ENCODE measurements at places on chromosomes 7 and 10.

DNA sequence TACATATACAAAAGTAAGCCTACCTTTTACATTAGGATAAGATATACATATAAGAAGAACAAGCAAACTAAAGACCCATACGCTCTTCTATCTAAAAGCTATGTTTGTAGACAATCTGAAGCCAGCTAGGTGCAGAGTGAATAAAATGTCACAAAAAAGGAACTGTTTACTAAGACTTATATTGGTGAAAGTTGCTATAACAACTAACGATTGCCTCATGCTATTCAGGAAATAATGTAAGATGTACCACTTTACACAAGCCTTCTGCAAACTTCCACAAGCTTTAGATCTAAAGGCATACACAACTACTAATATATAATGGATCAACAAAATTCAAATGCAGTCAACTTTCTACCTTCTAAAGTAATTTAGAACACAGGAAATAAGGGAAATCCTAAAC lies 175.1 kb downstream of the SRPK2 start:
- DNase-seq, result no peak

DNA sequence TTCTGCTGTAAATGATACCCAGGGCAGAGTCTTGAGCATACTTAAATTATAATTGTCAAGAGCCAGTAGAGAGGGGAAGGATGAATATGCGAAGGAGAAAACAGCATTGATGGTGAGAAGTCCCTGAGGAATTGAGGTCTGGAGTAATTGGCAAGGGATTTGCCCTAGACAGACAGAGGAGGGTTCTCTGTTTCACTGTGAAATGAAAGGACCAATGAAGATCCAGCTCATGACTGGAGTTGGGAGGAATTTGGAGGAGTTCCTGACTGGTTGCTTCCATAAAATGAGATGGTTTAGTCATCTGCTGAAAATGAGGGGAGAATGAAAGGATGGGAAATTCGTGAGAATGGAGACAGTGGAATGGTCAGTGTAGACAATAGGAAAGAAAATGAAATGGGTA lies 6.8 kb downstream of the PRPF18 start:
- no peak for DNase-seq

GRCh38 chr7:106802589-106802988 lies 62.5 kb upstream of the PIK3CG start:
- DNase-seq, result no peak

DNA sequence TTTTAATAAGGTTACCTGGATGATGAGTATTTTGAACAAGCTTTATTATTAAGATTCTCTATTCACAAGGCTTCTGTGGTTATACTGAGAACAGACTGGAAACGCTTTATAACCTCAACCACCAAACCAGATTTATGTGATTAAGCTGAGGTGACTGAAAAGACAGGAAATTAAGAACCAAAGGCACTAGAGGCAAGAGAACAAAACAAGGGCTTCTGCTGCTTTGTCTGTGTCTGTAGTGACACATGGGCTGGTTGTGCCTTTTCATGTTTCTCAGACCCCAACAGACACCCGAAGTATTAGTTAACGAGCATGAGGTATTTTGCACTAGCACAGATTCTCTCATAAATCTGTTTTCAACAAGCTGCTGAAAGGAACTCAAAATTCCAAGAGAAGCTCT lies 64.4 kb downstream of the RAPGEF5 start:
- no peak for DNase-seq

DNA sequence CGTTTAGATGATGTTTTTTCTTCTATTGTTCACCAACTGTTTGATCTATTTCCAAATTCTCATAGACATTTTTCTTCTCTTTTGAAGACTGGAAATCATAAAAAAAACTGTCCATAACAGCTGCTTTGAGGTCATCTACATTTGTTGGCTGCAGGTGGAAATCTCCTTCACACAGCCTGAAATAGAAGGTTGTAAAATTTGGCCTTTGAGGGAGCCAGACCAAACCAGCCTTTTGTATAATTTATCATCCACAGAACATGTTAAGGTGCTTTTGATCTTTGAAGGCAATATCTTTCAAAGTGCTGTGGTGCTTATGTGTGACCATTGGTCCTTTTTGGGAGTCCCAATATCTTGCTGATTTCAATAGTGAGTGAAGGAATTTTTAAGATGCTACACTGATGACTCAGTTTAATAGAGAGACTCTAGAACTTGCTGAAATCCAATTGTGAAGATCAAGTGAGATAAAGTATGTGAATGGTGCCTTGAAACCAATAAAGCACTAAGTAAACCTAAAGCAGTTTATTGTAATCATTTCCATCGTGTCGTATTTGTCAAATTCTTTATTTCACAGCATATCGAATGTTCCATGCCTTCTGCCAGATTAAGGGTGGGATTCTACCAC lies 5.4 kb downstream of the FERD3L start:
- no peak for DNase-seq

Data from CD4-positive, alpha-beta memory T cell (primary cell).